ENCODE measurements at places on chromosomes 6 and 20. TPM values are rescaled to one million over a fixed set of nuclear protein-coding genes. Genes with fewer than 3 reads are reported as not detected.

Gene OXT
- not detected for total RNA-seq

Gene SEL1L2
- total RNA-seq = not detected

GRCh38 chr6:137117581-137117980 lies 55.9 kb downstream of the IL22RA2 start:
- H3K36me3 ChIP-seq = no peaks in the 10 kb centered on the region
- H3K4me1 ChIP-seq = no peaks in the 10 kb centered on the region
- H3K27ac ChIP-seq = no peak overlapping the region
- DNase-seq = no peak
- no peak overlapping the region for H3K4me3 ChIP-seq

Gene HLA-G
- 55.3 TPM for total RNA-seq

Gene DEFB124
- total RNA-seq = not detected

DNA sequence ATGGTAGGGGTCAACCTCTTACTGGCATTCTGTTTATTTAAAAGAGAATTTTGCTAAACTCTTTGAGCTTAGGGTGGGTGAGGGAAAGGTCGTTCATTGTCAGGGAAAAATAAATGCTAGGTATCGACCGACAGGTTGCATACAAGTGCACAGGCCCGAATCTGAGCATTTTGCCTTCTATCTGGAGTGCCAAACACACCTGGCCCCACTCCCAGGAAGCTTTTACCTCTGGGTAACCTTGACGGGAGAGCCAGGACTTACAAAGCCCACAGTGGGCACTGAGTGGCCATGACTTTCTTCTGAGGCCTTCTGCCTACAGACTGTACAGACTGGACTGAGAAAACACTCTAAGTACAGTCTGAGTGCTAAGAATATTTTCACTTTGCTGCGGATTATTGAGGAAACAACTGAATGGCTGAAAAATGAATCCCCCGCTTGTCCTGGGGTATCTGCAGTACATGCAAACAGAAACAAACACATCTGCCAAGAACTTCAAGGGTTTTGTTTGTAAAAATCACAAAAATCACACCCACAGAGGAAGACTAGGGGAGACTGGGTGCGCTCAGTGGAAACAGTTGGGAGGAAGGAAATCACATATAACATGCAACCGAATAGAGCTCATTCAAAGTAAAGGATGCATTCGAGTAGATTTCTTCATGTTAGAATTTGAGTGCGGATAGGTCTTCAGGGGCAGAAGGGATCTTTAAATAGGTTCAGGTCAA lies 152.8 kb downstream of the NFATC2 start:
- no peaks in the 10 kb centered on the region for H3K27me3 ChIP-seq
- no peaks in the 10 kb centered on the region for H3K36me3 ChIP-seq
- no peak for DNase-seq
- H3K27ac ChIP-seq = no peak overlapping the region
- no peaks in the 10 kb centered on the region for H3K4me1 ChIP-seq

Gene HSPA1L
- total RNA-seq = 1.4 TPM

Gene STX11
- total RNA-seq = 0.59 TPM

DNA sequence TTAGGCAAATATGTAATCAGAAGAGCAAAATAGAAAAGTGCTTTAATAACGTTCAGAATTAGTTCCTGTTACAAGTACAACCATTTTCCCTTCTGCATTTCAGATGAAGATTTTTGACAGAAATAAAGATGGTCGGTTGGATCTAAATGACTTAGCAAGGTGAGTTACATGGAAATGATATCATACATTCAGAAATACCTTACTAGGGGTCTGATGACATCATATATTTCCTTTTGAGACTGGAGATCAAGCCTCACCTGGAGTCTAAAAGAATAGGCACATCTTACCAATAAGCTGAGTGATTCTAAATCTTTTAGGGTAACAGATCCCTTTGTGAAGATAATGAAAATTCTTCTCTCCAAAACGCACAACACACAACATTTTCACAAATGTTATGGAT lies 29.8 kb downstream of the SCGN start:
- no peaks in the 10 kb centered on the region for H3K27me3 ChIP-seq
- no peak overlapping the region for H3K4me3 ChIP-seq
- no peaks in the 10 kb centered on the region for H3K36me3 ChIP-seq

Gene SNAP25
- 2.2 TPM for total RNA-seq

DNA sequence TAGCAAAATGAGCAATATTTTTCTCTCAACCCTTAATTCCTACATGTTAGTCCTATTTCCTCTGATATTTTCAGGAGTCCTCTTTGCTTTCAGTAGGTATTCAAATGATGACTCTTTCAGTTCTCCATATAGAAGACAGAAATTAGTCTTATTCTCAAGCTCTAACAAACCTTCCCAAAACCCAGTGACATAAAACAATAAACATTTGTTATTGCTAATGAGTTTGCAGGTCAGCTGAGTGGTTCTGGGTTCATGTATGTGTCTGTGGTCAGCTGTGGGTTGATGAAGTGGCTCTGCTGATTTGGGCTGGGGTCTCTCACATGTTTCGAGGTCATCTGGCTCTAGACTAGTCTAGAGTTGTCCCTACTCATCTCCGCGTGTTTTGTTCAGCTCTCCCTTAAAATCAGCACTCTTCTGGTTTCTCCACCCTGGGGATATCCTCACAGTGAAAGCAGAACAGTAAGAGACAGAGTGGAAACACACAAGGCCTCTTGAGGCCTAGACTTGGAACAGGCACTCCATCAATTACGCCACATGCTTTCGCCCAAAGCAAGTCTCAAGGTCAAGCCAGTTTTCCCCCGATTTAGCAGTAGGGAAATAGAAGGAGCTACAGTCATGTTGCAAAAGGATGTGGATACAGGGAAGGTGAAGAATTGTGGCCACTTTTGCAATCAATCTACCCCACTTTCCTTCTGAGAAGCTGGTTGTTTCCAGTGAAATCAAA lies 273.0 kb downstream of the PLCB1 start:
- H3K4me3 ChIP-seq = no peak overlapping the region
- no peaks in the 10 kb centered on the region for H3K36me3 ChIP-seq
- no peaks in the 10 kb centered on the region for H3K4me1 ChIP-seq
- H3K27me3 ChIP-seq = no peaks in the 10 kb centered on the region
- no peak for DNase-seq

Gene FITM2
- total RNA-seq = 10.1 TPM

DNA sequence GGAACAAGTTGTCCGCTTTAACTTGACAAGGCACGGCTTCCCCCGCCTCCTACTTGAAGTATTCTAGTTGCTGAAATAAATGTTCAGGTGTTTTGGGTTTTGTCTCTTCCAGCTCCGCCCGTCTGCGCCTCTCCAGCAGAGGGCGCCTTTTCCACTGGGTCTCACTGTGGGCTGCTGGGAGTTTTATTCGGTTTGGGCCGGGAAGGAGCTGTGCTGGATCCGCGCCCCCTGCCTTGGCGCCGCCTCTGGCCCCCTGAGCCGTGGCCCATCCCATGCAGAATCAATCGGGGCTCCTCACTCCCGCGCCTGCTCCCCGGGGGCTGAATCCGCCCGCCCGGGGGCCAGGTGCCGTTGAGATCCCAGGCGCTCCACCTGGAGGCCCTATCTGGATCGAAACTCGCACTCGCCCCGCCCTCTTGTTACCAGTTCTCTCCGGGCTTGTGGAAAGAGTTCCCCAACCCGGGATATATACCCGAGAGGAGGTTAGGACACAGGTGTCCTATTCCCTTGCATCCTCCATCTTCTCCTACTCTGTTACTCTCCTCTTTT lies 51.0 kb upstream of the TCF21 start:
- peak overlapping the region; percentile 38 for H3K4me3 ChIP-seq
- H3K36me3 ChIP-seq = no peaks in the 10 kb centered on the region
- H3K27me3 ChIP-seq = no peaks in the 10 kb centered on the region
- H3K27ac ChIP-seq = no peak overlapping the region

- H3K36me3 ChIP-seq = no peaks in the 10 kb centered on the region
- H3K27me3 ChIP-seq = no peaks in the 10 kb centered on the region
- peak overlapping the region; percentile 11 for H3K4me3 ChIP-seq
- H3K4me1 ChIP-seq = no peaks in the 10 kb centered on the region
- no peak for DNase-seq
Measured at GRCh38 chr6:56540232-56541029, 102.3 kb downstream of the DST start.

Gene PFDN4
- total RNA-seq = 18.7 TPM

Gene PSORS1C2
- total RNA-seq = not detected

- peaks cover 14% of the 10 kb centered on the region for H3K4me1 ChIP-seq
- DNase-seq = no peak
- H3K27me3 ChIP-seq = no peaks in the 10 kb centered on the region
- no peak overlapping the region for H3K4me3 ChIP-seq
- no peak overlapping the region for H3K27ac ChIP-seq
Measured at GRCh38 chr6:32840604-32841246, 2.2 kb upstream of the TAP2 start.

DNA sequence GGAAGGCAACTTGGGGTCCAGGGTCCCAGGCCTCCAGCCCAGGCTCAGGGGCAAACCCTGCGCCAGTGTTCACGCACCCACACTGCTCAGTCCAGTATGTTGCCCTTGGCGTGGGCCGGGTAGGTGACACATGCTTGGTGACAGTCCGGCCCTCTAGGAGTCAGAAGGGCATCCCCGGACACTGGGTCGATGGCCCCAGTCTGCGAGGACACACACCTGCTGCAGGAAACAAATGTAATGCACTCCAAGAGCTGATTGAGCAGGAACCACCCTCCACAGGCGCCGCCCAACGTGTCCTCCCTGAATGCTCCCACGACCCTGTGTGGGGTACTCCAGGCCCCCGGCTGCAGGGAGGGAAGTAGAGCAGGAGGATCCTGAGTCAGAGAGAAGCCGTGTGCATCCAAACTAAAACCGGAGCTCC lies 160.7 kb downstream of the DLL1 start:
- no peaks in the 10 kb centered on the region for H3K4me1 ChIP-seq
- no peak overlapping the region for H3K4me3 ChIP-seq
- no peaks in the 10 kb centered on the region for H3K27me3 ChIP-seq
- no peaks in the 10 kb centered on the region for H3K36me3 ChIP-seq
- no peak for DNase-seq

DNA sequence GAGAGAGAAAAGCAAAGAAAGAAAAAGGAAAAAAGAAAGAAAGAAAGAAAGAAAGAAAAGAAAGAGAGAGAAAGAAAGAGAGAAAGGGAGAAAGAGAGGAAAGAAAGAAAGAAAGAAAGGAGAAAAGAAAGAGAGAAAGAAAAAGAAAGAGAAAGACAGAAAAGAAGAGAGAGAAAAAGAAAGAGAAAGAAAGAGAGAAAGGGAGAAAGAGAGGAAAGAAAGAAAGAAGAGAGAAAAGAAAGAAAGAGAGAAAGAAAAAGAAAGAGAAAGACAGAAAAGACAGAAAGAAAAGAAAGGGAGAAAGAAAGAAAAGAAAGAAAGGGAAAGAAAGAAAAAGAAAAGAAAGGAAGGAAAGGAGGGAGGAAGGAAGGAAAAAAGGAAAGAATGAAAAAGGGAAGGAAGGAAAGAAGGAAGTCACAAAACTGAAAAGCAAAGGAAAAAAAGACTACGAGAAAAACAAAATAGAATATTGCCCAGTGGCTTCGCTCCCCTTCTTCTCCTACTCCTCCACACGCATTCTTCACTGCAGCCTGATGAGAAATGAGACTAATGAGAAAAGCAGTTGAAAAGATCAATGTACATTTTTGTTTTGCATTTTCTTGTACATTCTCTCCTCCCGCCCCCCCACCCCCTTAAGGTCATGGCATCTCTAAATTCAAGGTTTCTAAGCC lies 170.0 kb downstream of the SOD2 start:
- no peaks in the 10 kb centered on the region for H3K27me3 ChIP-seq
- H3K27ac ChIP-seq = no peak overlapping the region
- no peak for DNase-seq
- no peak overlapping the region for H3K4me3 ChIP-seq
- no peaks in the 10 kb centered on the region for H3K4me1 ChIP-seq

Gene WFDC10B
- total RNA-seq = not detected

- no peaks in the 10 kb centered on the region for H3K36me3 ChIP-seq
- H3K27me3 ChIP-seq = no peaks in the 10 kb centered on the region
- DNase-seq = no peak
- H3K4me1 ChIP-seq = no peaks in the 10 kb centered on the region
- H3K27ac ChIP-seq = no peak overlapping the region
Measured at GRCh38 chr6:56073315-56073714, 174.1 kb downstream of the COL21A1 start.

GRCh38 chr6:144211160-144211559 lies 60.8 kb downstream of the STX11 start:
- DNase-seq = no peak
- H3K27me3 ChIP-seq = no peaks in the 10 kb centered on the region
- peaks cover 5% of the 10 kb centered on the region for H3K4me1 ChIP-seq
- H3K27ac ChIP-seq = no peak overlapping the region
- H3K36me3 ChIP-seq = no peaks in the 10 kb centered on the region

- H3K4me3 ChIP-seq = no peak overlapping the region
- H3K27ac ChIP-seq = no peak overlapping the region
- no peak for DNase-seq
- no peaks in the 10 kb centered on the region for H3K36me3 ChIP-seq
Measured at GRCh38 chr6:8944548-8944947, 509.2 kb upstream of the SLC35B3 start.

DNA sequence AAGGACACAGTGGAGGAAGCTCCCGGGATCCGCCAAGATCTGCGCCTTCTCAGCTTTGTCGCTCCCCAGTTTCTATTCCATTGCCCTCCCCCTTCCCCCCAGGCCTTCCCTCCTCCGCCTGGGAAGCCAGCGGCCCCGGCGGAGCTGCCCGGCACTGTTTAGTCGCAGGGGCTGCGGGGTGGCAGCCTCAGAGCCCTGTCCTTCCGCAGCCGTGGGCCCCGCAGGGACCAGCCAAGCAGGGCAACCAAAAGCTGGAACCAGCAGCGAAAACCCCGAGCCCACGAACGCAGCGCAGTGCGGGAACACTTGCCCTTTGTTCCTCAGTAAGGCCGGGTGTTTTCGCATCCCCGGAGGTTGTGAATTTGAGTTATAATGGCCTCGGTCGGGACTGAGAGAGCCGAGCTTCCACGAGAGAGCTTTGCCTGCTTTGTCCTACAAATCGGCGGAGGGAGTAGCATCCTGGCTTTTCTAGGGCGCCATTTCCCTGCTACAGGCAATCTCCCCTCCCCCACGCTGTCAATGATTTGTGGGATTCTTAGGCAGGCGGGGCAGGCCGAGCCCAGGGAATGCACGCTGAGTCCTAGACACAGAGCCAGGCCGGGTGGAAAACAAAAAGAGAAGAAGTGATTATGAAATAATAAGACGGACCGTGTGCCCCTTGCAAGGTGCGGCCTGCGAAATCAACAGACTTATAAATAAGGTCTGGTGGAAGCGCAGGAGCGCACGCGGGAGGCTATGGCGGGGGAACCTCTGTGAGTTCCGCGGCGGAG lies 4.0 kb upstream of the TUBB2B start:
- H3K4me1 ChIP-seq = peaks cover 26% of the 10 kb centered on the region
- H3K4me3 ChIP-seq = peak overlapping the region; percentile 41
- no peaks in the 10 kb centered on the region for H3K36me3 ChIP-seq
